Pancreas (tissue), 10 donors: ENCODE measurements at places on chromosomes 5 and 9. TPM values are rescaled to one million over a fixed set of nuclear protein-coding genes. Genes with fewer than 3 reads are reported as not detected.

Gene SHROOM1
- 11.6 TPM for total RNA-seq

Gene GABRA6
- total RNA-seq = not detected

Gene SCGB3A1
- total RNA-seq = 1.4 TPM

Gene FBXL7
- total RNA-seq = 0.73 TPM
